ENCODE measurements at places on chromosomes 7 and 10.

DNA sequence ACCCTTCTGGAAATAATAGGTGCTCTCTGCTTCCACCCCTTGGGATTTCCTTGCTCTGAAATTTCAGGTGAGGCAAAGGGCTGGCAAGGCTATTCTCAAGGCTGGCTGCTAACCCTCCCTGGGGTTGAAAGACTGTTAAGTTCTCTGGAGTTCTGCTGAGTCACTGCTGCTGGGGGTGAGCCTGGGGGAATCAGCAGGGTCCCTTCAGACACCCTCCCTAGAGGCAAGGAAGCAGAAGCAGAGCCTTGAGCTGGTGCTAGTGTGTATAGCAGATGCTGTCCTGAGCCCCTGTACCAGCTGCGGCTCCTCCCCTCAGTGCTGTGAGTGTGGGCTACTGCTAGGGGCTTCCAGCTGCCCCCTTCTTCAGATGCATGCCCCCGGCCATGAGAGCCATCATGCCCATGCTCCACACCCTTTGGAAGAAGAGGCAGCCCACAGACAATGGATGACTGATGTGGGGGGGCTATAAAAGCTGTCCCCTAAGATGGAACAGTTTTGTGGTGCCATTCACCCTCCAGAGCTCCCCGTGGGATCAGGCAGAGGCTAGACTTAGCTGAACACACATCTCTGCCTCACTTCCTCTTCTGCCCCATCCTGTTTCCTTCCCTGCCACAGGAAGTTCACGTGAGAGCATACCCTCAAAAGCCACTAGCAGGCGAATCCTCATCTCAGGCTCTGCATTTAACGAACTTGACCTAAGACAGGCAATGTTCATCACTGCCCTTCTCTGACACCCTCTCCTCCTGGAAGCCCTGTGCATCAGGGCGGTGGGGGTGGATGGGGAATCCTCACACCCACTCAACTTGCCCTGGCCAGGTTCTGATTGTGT lies 91.8 kb downstream of the SH3PXD2A start:
- H3K27ac ChIP-seq = no peak overlapping the region
- no peak for DNase-seq

DNA sequence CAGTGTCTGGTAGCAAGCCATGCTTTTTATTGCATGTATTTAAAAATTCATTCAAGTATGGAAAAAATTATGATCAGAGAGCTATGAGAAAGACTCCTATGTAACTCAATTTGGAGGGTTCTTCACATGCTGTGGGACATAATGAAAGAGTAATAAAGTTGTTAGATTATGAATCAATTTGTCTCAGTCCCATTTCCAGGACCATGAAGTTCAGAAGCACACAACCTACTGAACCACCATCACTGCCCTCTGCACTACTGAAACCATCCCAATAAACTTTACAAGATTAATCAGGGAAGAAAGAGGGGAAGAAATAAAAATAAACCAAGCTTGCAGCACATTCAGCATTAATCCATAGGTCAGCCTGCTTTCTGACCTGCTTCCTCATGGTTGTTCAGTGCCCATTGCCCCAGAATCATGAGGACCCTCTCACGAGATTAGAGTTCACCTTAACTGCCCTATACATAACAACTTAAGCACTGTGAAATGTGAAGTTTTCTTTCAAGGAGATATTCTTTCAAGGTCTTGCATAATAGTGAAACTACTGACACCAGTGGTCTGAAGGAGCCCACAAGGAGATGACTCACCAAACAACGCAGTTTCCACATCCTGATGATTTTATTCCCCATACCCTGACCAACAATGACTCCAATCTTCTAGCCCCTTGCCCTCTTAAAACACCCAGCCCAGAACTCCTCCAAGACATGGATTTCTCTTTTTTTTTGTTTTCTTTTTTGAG lies 171.5 kb upstream of the ADCY1 start:
- H3K27me3 ChIP-seq = no peaks in the 10 kb centered on the region
- no peak overlapping the region for H3K4me3 ChIP-seq
- DNase-seq = no peak
- no peaks in the 10 kb centered on the region for H3K4me1 ChIP-seq
- no peak overlapping the region for H3K27ac ChIP-seq

GRCh38 chr10:71476228-71477011 lies 79.7 kb downstream of the CDH23 start:
- no peak for DNase-seq
- H3K4me3 ChIP-seq = no peak overlapping the region
- no peak overlapping the region for H3K27ac ChIP-seq
- no peaks in the 10 kb centered on the region for H3K4me1 ChIP-seq

GRCh38 chr10:122298206-122298597 lies 27.1 kb downstream of the BTBD16 start:
- H3K27me3 ChIP-seq = no peaks in the 10 kb centered on the region
- no peak overlapping the region for H3K27ac ChIP-seq
- no peak overlapping the region for H3K4me3 ChIP-seq
- H3K4me1 ChIP-seq = no peaks in the 10 kb centered on the region
- H3K36me3 ChIP-seq = no peaks in the 10 kb centered on the region
- DNase-seq = no peak

DNA sequence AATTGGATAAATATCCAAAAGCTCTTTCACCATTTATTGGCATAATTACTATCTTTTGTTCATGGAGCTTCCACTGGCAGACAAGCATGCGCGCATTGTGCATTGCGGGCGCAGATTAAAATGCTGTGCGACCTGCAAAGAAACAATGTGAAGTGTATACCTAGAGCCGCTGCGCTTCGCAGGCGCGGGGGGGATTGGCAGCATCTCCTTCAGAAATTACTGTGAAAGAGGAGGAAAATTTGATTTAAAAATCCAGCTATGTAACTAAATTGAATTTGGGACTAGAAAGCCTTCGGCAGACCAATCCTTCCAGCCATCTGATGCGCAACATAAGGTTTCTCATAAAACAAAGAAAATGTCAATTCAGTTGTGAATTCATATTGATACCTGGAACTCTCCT lies 10.3 kb upstream of the NPM3 start:
- no peak overlapping the region for H3K27ac ChIP-seq
- DNase-seq = no peak
- H3K27me3 ChIP-seq = no peaks in the 10 kb centered on the region
- no peaks in the 10 kb centered on the region for H3K4me1 ChIP-seq
- peaks cover 93% of the 10 kb centered on the region for H3K36me3 ChIP-seq
- H3K4me3 ChIP-seq = no peak overlapping the region

- no peaks in the 10 kb centered on the region for H3K27me3 ChIP-seq
- H3K4me3 ChIP-seq = no peak overlapping the region
- no peaks in the 10 kb centered on the region for H3K36me3 ChIP-seq
- no peak for DNase-seq
- H3K4me1 ChIP-seq = no peaks in the 10 kb centered on the region
Observed at GRCh38 chr10:36473122-36473521, 652.3 kb upstream of the ANKRD30A start.

DNA sequence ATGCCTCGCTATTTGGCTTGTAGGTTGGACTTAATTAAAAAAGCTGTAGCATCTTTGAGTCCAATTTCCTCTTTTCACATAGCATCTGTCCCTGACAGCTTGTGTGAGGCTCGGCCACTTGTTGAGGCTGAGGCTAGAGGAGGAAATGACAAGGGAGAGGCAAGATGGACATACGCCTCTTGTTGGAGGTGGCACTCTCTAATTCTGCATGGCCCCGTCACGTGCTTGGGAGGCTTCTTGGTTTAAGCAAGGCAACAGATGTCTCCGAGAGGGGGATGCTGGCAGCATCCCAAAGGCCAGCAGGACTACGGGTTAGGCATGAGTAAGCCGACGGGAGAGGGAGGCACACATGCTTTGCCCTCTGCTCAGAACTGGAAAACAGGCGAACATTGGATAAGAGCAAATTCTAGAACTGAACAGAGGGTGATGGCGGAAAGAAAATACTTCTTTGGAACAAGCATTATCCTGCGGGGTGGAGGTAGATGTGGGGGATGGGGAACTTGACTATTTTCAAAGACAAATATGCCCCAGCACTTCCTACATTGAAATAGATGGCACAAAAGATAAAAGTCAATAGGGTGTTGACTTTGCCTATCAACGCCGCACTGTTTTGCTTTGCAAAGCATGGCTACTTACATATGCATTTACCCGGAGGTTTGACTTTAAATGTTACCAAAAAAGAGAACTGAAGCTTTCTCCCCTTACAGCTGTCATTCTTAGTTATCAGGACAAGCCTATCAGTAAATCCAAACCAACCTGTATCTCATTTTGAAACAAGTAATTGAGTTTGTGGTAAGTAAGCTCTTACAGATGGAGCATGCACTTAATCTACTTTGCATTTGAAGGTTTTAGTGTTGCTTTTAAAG lies 94.8 kb downstream of the CHN2 start:
- no peaks in the 10 kb centered on the region for H3K4me1 ChIP-seq
- DNase-seq = no peak
- no peaks in the 10 kb centered on the region for H3K27me3 ChIP-seq
- H3K4me3 ChIP-seq = no peak overlapping the region
- no peak overlapping the region for H3K27ac ChIP-seq

GRCh38 chr10:3737864-3738263 lies 47.1 kb downstream of the KLF6 start:
- no peaks in the 10 kb centered on the region for H3K36me3 ChIP-seq
- H3K27ac ChIP-seq = no peak overlapping the region
- H3K4me3 ChIP-seq = no peak overlapping the region
- DNase-seq = no peak
- H3K4me1 ChIP-seq = no peaks in the 10 kb centered on the region
- H3K27me3 ChIP-seq = no peaks in the 10 kb centered on the region

- no peak overlapping the region for H3K4me3 ChIP-seq
- no peak overlapping the region for H3K27ac ChIP-seq
- no peaks in the 10 kb centered on the region for H3K4me1 ChIP-seq
- H3K27me3 ChIP-seq = no peaks in the 10 kb centered on the region
- DNase-seq = no peak
Observed at GRCh38 chr7:80984619-80985018, 65.8 kb upstream of the SEMA3C start.

GRCh38 chr7:71604818-71605414 lies 473.0 kb downstream of the GALNT17 start:
- H3K27me3 ChIP-seq = no peaks in the 10 kb centered on the region
- no peak overlapping the region for H3K27ac ChIP-seq
- H3K36me3 ChIP-seq = no peaks in the 10 kb centered on the region
- no peak overlapping the region for H3K4me3 ChIP-seq

- no peak overlapping the region for H3K27ac ChIP-seq
- H3K4me1 ChIP-seq = no peaks in the 10 kb centered on the region
- no peak overlapping the region for H3K4me3 ChIP-seq
- DNase-seq = no peak
Observed at GRCh38 chr7:136931169-136931867, 62.9 kb downstream of the CHRM2 start.

GRCh38 chr7:38330039-38330438 lies 56.6 kb upstream of the TARP start:
- H3K27ac ChIP-seq = no peak overlapping the region
- no peaks in the 10 kb centered on the region for H3K27me3 ChIP-seq

DNA sequence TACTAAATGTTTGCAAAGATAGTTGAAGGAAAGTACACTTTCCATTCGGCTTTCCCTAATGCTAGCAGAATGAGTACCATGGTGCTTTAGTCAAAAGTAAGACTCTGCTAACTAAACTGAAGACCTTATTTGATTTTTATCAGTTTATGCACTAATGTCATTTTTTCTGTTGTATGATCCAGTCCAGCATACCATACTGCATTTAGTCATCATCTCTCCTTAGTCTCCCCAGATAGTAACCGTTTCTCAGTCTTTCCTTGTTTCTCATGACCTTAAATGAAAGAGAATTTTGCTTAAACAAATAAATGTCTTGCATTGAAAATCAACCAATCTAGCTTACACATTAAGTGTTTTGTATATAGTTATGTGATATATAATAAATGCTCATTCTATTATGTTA lies 529.5 kb upstream of the SEMA3D start:
- no peaks in the 10 kb centered on the region for H3K36me3 ChIP-seq
- H3K4me1 ChIP-seq = no peaks in the 10 kb centered on the region
- no peaks in the 10 kb centered on the region for H3K27me3 ChIP-seq
- H3K27ac ChIP-seq = no peak overlapping the region
- no peak for DNase-seq

- no peak overlapping the region for H3K4me3 ChIP-seq
- H3K4me1 ChIP-seq = peaks cover 28% of the 10 kb centered on the region
- H3K36me3 ChIP-seq = no peaks in the 10 kb centered on the region
- no peak for DNase-seq
Observed at GRCh38 chr10:110641256-110641655, 2.9 kb upstream of the RBM20 start.

- no peaks in the 10 kb centered on the region for H3K4me1 ChIP-seq
- H3K36me3 ChIP-seq = no peaks in the 10 kb centered on the region
- no peak overlapping the region for H3K4me3 ChIP-seq
Observed at GRCh38 chr7:108028111-108028510, 25.1 kb upstream of the LAMB1 start.

- no peak within 1 kb of the TSS for H3K4me3 ChIP-seq
- no peaks in the 10 kb centered on the region for H3K4me1 ChIP-seq
- no peak for DNase-seq
- no peaks in the 10 kb centered on the region for H3K27me3 ChIP-seq
Observed at GRCh38 chr7:99597762-99598501, at the start of gene TMEM225B. Gene TMEM225B (plus strand): TSS chr7:99598267. CDS start chr7:99604389, 6,122 bp downstream.

DNA sequence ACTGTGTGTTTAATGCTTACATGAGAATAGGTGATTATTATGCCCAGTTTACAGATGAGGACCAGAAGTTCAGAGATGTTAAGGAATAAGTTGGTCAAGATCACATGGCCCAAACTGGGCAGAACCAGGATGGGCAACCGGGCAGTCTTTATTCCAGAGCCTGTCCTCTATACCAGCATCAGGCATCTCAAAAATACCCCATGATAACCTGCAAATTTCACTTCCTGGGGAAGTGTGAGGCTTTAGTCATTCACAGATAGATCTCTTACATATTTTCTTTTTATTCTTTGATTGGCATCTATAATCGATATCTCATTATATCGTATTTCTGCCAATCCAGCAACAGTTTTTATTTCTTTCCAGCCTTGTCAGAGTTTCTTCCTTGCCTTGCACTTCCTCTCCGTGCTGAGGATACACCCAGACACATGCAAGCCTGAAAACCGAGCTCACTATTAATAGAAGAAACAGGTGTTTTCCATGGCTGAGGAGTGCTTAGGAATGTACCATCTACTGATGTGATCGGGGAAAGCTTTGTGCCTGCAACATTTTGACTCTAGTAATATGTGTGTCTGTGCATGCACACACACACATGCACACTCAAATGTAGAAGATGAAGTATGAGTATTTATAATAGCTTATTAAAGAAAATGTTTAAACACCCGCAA lies 82.4 kb downstream of the CREM start:
- H3K27me3 ChIP-seq = no peaks in the 10 kb centered on the region
- H3K4me1 ChIP-seq = peaks cover 10% of the 10 kb centered on the region
- no peaks in the 10 kb centered on the region for H3K36me3 ChIP-seq

DNA sequence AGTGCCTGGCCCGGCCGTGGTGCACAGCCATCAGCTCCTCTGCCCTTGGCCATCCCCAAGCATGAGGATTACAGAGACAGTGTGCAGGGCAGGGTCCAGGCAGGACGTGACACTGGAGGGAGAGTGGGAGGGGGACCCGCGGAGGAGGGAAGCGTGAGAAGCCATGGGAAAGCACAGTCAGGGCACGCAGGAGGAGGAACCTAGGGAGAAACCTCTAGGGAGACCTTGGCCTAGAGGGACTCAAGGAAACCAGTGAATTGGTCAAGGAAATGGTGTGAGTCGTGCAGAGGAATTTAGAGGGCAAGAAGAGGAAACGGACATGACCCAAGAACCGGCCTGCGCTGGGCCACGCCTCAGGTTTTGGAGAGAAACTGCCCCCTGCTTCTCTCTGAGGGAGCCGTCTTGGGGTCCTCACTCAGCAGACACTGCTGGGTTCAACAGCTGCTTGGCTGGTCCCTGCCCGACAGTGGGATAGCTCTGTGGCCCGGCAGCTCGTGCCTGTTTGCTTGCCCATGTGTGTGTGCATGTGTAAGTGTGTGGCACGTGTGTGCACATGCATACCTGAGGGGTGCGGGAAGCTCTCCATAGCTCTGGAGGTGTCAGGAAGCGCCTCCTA lies 3.2 kb downstream of the OPN4 start:
- H3K27ac ChIP-seq = no peak overlapping the region
- H3K36me3 ChIP-seq = no peaks in the 10 kb centered on the region
- H3K4me1 ChIP-seq = no peaks in the 10 kb centered on the region
- no peak for DNase-seq
- no peaks in the 10 kb centered on the region for H3K27me3 ChIP-seq

Data from effector memory CD4-positive, alpha-beta T cell (primary cell).